ENCODE measurements at places on chromosomes 12 and 14.

- no peak for DNase-seq
These were observed 70.0 kb downstream of the ARMH4 start for GRCh38 chr14:58082011-58082410.

DNA sequence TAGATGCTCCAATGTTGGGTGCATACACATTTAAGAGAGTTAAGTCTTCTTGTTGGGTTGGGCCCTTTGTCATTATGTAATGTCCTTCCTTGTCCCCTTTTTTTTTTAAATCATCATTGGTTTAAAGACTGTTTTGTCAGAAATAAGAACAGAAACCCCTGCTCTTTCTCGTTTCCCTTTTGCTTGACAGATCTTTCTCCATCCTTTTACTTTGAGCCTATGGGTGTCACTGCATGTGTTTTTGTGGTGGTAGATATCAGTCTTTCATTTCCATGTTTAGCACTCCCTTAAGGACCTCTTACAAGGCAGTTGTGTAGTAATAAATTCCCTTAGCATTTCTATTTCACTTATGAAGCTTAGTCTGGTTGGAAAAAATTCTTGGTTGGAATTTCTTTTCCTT is 47.4 kb downstream of the RTN1 start:
- no peak for DNase-seq

GRCh38 chr14:77100961-77101360 is 2.9 kb downstream of the CIPC start:
- peak; percentile 8 for DNase-seq

GRCh38 chr12:52698651-52699340 is 4.5 kb downstream of the KRT77 start:
- no peak for DNase-seq

GRCh38 chr14:29603696-29604095 is 324.0 kb downstream of the PRKD1 start:
- no peak for DNase-seq

- no peak for DNase-seq
These were observed 13.6 kb downstream of the YARS2 start for GRCh38 chr12:32742133-32742532.

DNA sequence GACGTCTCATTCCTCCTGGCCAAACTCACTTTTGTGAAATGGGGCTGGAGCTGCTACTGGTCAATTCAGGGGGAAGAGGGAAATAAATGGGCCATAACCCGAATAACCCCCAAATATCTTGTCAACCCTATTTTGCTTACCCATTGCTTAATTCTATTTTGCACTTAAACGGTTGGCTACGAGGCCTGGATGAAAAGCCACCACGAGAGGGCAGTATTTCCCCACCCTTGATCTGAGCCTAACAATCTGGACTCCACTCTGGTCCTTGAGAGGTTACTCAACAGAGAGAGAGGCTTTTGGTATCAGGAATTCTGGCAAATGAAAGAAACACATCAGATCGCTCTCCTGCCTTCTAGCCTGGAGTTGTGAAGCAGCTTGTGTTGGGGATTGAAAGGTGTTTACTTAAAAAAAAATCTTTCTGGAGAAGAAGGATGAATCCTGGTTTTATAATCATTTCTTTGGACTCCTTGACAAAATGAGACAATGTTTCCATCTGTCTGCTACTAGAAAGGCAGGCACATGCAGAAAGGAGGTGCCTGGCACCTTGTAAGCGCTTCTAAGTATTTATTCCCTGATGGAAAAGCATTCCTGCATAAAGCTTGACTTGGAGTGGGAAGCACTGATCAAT is 22.4 kb upstream of the FBXO21 start:
- peak; percentile 62 for DNase-seq
